ENCODE measurements at places on chromosomes 16 and 17.

- no peak for DNase-seq
These were observed 28.8 kb downstream of the ACTG1 start for GRCh38 chr17:81483862-81484194.

DNA sequence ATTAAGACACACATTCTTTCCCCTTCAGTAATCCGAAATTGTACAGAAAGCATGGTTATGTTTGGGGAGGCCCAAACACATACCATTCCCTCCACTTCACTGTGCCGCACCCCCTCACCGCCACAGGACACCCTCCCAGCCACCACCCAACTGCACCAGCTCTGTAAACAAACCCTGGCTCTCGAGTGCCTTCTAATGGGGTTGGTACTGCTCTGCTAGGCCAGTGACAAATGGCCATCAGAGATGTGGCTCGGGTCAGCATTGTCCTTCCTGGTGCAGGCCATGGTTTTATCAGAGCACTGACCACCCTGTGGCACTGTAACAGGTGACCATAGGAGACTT, 24.0 kb upstream of the SREBF1 start:
- DNase-seq, result no peak

GRCh38 chr17:73814075-73814474, 169.8 kb upstream of the SDK2 start:
- DNase-seq, result no peak

- DNase-seq, result no peak
These were observed 17.3 kb upstream of the RBL2 start for GRCh38 chr16:53417011-53417410.

DNA sequence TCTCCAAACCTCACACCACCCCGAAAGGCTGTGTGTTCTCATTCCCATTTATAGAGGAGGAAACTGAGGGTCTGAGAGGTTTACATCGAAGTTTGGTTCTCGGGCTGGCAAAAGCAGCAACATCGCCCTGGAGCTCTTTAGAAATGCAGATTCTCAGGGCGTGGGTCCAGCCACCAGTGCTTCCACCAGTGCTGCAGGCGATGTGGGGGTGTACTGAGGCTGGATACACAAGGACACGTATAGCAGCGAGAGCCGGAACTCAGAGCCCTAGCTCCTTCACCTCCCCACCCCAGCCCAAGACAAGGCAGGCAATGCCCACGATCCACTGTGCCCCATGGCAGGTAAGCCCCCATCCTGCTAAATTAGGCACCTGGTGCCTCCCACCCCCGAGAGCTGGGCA, 5.9 kb downstream of the GPRC5B start:
- no peak for DNase-seq

DNA sequence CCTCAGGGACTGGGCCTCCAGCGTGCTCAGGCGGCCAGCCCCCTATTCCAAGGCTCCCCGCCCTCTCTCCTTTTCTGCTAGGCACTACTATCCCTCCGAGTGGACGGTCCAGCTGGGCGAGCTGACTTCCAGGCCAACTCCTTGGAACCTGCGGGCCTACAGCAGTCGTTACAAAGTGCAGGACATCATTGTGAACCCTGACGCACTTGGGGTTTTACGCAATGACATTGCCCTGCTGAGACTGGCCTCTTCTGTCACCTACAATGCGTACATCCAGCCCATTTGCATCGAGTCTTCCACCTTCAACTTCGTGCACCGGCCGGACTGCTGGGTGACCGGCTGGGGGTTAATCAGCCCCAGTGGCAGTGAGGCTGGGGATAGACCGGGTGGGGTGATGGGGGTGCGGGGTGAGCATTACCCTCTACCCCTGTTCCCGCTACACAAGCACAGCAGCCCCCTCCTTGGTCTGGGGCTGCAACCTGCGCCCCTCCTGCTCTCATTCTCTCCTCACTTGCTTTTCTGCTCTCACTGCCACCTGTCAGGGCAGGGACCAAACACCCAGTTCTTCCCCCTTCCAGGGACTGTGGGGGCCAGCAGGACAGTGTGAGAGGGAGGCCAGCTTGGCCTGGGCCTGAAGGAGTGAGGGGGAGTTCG, 1.1 kb downstream of the PRSS41 start:
- no peak for DNase-seq

DNA sequence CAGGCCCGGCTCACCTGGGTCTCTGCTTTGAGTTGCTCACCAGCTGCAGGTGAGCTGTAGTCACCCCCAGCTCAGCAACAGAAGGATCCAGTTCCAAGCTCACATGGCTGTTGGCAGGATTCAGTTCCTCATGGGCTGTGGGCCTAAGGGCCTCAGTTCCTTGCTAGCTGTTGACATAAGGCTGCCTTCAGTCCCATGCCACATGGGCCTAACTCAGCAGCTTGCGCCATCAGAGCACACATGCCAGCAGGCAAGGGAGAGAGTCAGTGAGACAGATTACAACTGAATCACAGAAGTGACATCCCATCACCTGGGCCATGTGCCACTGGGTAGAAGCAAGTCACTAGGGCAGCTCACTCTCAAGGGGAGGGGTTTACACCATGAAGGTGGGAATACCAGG, 24.7 kb downstream of the PSMD7 start:
- no peak for DNase-seq

DNA sequence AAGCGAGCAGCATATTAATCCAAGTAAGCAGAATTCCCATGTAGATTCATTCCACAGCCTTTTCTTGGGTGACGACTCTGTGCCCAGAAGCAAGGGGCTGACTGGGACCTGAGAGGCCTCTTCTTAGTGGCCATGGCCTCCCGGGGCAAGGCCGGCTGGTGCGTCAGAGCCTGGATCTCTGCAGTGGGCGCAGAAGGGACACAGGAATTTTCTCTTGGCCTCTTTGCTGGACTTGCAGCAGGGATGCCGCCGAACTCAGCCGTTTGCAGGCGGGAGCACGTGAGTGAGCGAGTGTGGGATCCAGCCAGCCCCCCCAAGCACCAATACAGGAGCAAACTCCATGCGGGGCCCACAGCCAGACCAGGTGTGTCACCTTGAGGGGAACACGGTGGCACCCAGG, 151.8 kb downstream of the RPTOR start:
- no peak for DNase-seq

DNA sequence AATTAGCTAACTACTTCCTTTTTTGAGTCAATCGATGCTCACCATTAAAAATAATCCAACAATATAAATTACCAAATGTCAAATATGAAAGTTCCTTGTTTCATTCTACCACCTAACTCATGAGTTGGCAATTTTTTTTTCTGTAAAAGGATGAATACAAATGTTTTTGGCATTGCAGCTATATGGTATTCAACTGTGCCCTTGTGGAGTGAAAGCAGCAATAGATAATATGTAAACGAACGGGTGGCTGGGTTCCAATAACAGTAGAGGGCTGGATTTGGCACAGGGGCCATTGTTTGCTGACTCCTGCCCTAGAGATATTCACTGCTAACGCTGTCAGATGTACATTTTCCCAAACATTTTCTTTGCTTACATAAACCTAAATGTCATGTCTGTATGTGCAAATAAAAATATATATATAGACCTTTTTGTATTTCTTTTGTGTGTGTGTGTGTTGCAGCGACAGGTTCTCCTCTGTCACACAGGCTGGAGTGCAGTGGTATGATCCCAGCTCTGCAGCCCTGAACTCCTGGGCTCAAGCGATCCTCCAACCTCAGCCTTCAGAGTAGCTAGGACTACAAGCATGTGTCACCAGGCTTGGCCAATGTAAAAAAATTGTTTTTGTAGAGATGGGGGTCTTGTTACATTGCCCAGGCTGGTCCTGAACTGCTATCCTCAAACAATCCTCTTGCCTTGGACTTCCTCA, 73.9 kb downstream of the RPGRIP1L start:
- no peak for DNase-seq

DNA sequence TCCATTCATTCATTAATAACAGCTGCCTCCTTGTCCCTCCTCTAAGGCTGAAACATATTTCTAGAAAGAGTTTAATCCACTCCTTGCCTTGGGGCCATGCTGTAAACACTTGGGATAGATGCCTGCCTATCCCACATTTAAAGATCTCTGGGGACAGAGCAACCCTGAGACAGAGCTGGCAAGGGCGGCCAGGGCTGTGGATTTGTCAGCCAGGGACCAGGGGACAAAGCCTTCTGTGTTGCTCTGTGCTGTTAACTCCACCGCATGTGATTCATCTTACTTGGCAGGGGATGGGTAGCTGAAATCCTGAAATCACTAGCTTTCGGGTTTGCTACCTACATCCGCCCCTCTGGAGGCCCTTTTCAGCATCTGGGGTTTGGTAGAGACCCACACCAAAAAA, 392.9 kb downstream of the SLC39A11 start:
- DNase-seq, result no peak

DNA sequence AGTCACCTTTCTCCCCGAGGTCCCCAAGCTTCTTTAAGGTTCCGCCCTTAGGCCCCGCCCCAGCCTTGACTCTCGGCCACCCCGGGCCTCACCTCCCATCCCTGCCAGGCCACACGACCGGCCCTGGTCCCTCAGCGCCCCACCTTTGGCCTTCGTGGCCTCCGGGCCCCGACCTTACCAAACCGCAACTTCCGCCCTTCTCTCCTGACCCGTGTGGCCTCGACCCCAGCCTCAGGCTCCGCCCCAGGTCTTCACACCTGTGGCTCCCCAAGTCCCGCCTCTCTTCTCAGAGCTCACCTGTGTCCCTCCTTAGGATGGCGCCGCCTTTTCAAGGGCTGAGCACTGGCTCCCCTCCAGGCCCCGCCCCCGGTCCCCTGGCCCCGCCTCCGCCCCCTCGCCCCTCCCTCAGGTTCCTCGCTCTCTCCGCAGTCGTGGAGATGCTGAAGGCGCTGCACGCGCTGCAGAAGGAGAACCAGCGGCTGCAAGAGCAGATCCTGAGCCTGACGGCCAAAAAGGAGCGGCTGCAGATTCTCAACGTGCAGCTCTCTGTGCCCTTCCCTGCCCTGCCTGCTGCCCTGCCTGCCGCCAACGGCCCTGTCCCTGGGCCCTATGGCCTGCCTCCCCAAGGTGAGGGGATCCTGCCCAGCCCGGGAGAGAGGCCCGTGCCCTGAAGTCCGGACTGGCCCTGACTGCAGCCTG, 10.0 kb upstream of the CISD3 start:
- no peak for DNase-seq

- DNase-seq, result no peak
These were observed 8.6 kb downstream of the COG1 start for GRCh38 chr17:73201215-73202069.

DNA sequence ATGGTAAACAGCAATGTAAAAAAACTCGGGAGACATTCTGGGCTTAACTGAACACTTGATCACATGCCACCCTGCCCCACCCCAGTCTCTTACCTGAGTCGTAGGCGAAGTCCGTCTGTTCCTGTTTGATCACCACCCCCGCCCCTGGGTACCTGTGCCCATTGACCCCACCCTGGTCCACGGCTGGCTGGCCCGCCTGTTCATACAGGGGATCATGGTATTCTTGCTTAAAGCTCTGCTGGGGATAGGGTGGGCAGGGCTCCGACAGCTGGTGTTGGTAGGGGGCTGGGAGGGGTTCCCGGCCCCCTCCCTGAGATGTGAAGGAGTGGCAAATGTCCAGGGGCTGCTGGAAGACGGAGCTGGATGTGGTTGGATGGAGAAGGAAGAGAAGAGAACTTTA, 13.6 kb downstream of the ETV4 start:
- DNase-seq, result no peak

- DNase-seq, result no peak
These were observed 365.4 kb downstream of the WWOX start for GRCh38 chr16:78464833-78465232.

- DNase-seq, result no peak
These were observed 75.1 kb downstream of the CYLD start for GRCh38 chr16:50816901-50817555.

DNA sequence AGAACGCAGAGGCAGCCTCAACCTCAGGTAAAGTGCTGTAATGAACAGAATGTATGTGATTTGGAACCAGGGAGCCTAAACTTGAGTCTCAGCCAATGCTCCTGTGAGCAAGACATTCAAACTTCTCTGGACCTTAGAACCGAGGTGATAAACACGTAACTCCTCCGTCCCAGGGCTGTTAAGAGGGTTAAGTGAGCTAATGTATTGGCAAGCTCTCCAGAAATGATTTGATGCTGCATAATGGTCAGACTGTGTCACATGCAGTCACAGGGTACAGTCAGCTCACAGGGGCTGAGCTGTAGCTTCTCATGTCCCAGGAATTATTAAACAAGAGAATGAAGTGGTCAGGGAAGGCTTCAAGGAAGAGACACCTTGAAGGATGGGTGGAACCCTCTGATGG, 10.0 kb upstream of the SLC4A1 start:
- DNase-seq, result no peak

GRCh38 chr16:31475946-31476302, 4.0 kb downstream of the TGFB1I1 start:
- no peak for DNase-seq

DNA sequence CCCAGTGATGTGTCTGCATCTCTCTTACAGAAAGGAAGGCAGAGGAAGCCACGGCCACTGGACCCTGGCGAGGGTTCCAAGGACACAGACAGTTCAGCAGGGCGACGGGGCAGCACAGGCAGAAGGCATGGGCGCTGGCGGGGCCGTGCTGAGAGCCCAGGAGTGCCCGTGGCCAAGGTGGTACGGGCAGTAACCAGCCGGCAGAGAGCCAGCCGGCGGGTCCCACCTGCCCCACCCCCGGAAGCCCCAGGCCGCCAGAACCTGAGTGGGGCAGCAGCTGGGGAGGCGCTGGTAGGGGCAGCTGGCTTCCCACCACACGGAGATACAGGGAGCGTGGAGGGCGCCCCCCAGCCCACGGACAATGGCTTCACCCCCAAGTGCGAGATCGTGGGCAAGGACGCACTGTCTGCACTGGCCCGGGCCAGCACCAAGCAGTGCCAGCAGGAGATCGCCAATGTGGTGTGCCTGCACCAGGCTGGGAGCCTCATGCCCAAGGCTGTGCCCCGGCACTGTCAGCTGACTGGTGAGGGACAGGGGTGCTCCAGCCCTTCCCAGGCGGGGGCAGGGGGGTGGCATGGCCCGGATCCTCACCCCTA, 7.8 kb downstream of the XYLT2 start:
- DNase-seq, result no peak

DNA sequence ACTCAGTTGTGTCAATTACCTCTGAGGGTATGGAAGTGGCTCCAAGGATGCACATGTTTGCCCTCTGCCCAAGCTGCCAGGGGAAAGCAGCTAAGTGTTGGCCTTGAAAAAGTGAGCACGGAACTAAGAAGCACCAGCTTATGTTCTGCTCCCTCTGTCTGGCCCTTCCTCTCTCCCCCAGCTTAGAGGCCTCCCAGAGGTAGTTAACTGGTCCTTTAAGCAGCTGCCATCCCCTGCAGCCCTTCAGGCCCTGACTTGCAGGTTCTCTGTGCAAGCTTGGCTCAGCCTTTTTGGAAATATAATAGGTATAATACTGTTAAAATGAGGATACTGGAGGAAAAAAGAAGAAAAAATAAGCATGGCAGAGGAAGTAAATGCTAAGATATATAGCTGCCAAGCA, 7.0 kb upstream of the UBE2Z start:
- no peak for DNase-seq

- no peak for DNase-seq
These were observed 18.1 kb downstream of the SLC13A5 start for GRCh38 chr17:6695051-6695450.

- no peak for DNase-seq
These were observed 9.0 kb downstream of the ZNF23 start for GRCh38 chr16:71453036-71453435.
